ENCODE measurements at places on chromosomes 2 and 18.

- DNase-seq: no peak
Measured at GRCh38 chr2:12064153-12064552, 317.7 kb downstream of the LPIN1 start.

DNA sequence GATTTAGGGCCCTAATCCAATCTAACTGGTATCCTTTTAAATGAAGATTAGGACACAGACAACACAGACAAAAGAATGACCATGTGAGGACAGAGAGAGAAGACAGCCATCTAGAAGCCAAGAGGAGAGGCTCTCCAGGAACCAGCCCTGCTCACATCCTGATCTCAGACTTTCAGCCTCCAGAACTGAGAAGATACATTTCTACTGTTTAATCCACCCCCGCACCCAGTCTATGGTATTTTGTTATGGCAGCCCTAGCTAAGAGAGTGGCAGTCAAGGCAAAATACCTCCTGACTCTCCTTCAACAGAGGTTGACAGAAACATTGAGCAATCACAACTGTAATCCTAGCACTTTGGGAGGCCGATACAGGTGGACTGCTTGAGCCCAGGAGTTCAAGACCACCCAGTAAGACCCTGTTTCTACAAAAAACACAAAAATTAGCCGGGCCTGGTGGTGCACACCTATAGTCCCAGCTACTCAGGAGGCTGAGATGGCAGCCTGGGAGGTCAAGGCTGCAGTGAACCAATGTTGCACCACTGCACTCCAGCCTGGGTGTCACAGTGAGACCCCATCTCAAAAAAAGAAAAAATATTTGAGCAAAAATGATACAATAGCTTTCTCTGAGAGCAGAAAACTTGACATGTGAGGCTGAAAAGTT lies 34.7 kb downstream of the WDR33 start:
- no peak for DNase-seq

DNA sequence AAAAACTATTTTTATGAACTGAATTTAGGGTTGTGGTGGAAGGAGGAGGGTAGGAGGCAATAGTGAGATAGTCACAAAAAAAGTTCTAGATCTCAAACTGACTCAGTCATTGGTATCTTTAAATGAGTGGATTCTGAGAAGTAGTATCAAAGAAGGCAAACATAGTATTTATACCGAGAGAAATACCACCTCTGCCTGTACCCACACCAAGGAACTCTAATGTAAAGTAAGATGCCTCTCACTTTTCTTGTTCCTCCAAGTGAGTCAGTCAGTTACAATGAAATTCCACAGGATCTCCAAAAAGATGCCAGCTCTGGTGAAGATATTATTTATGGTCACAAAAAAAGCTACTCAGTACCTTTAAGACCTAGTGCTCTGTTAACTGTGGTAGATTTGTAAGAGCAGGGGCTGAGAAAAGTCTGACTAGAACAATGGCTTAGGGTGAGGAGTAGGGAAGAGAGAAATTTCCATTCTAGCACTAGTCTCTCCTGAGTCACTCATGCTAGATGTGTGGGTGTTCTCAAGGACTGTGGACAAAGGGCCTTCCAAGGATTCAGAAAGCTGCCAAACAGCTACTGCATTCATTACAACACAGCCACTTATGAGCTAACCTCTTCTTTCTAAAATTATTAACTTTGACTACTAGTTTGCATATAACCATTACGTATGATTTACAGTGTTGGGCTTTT lies 36.3 kb downstream of the YWHAQ start:
- no peak for DNase-seq

GRCh38 chr2:165990846-165991245 lies 37.3 kb upstream of the TTC21B start:
- DNase-seq: no peak

- no peak for DNase-seq
Measured at GRCh38 chr2:163369111-163369510, 366.7 kb downstream of the FIGN start.

All from neural crest cell (in vitro differentiated cells).